ENCODE measurements at places on chromosomes 12 and 14. TPM values are rescaled to one million over a fixed set of nuclear protein-coding genes. Genes with fewer than 3 reads are reported as not detected.

DNA sequence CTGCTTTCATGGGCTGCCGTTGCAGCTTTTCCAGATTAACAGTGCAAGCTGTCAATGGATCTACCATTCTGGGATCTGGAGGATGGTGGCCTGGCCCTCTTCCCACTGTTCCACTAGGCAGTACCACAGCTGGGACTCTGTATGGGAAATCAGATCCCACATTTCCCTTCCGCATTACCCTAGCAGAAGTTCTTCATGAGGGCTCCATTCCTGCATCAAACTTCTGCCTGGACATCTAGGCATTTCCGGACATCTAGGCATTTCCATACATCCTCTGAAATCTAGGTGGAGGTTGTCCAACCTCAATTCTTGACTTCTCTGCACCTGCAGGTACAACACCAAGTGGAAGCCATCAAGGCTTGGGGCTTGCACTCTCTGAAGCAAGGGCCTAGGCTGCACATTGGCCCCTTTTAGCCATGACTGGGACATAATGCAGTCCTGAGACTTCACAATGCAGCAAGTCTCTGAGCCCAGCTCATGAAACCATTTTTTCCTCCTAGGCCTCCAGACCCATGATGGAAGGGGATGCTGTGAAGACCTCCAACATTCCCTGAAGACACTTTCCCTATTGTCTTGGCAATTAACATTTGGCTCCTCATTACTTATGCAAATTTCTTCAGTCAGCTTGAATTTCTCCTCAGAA lies 863.3 kb downstream of the C12orf50 start:
- H3K36me3 ChIP-seq, result no peaks in the 10 kb centered on the region
- H3K27ac ChIP-seq, result no peak overlapping the region
- no peaks in the 10 kb centered on the region for H3K4me1 ChIP-seq
- H3K27me3 ChIP-seq, result no peaks in the 10 kb centered on the region
- DNase-seq, result no peak

The PZP gene
- total RNA-seq, result 0.14 TPM

- H3K36me3 ChIP-seq, result no peaks in the 10 kb centered on the region
- no peak overlapping the region for H3K27ac ChIP-seq
- H3K27me3 ChIP-seq, result no peaks in the 10 kb centered on the region
- DNase-seq, result no peak
- H3K4me1 ChIP-seq, result peaks cover 15% of the 10 kb centered on the region
Measured at GRCh38 chr14:44960646-44961045, 1.1 kb downstream of the KLHL28 start.

GRCh38 chr14:88305528-88306322 lies 17.3 kb downstream of the KCNK10 start:
- no peak overlapping the region for H3K27ac ChIP-seq
- no peaks in the 10 kb centered on the region for H3K4me1 ChIP-seq
- no peak overlapping the region for H3K4me3 ChIP-seq
- H3K36me3 ChIP-seq, result no peaks in the 10 kb centered on the region

GRCh38 chr12:51320695-51321320 lies 3.2 kb downstream of the BIN2 start:
- H3K4me1 ChIP-seq, result peaks cover 67% of the 10 kb centered on the region
- no peak for DNase-seq

GRCh38 chr12:92419201-92419600 lies 273.6 kb upstream of the BTG1 start:
- no peaks in the 10 kb centered on the region for H3K36me3 ChIP-seq
- H3K27ac ChIP-seq, result no peak overlapping the region
- no peaks in the 10 kb centered on the region for H3K27me3 ChIP-seq
- no peaks in the 10 kb centered on the region for H3K4me1 ChIP-seq
- no peak overlapping the region for H3K4me3 ChIP-seq
- DNase-seq, result no peak

- H3K27me3 ChIP-seq, result no peaks in the 10 kb centered on the region
- no peak overlapping the region for H3K4me3 ChIP-seq
- no peak overlapping the region for H3K27ac ChIP-seq
- DNase-seq, result no peak
- H3K4me1 ChIP-seq, result no peaks in the 10 kb centered on the region
Measured at GRCh38 chr14:83561261-83561660, 1968.7 kb upstream of the FLRT2 start.

DNA sequence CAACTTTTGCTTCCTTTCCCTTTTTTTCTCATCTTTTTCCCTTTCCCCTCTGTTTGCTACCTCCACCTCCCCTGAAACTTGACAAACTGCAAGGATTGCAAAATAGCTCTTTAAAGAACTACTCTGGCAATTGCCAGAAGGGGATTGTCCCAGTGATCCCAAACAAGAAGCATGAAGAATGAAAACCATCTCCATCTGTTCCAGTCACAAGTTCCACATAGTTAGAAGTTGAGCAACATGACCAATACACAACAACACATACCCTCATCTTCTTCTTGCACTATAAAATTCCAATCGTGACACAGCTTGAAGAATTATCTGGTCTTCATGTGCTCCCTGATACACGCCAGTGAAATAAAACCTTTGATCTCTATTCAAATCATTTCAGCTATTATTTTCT lies 93.7 kb upstream of the USP15 start:
- H3K4me1 ChIP-seq, result no peaks in the 10 kb centered on the region
- H3K27me3 ChIP-seq, result no peaks in the 10 kb centered on the region
- no peak overlapping the region for H3K4me3 ChIP-seq
- DNase-seq, result no peak
- no peaks in the 10 kb centered on the region for H3K36me3 ChIP-seq
- no peak overlapping the region for H3K27ac ChIP-seq

Data from thymus (tissue), 14 donors.